ENCODE measurements at places on chromosomes 7 and 10. TPM values are rescaled to one million over a fixed set of nuclear protein-coding genes. Genes with fewer than 3 reads are reported as not detected.

The DGKB gene
- total RNA-seq: 0.65 TPM

DNA sequence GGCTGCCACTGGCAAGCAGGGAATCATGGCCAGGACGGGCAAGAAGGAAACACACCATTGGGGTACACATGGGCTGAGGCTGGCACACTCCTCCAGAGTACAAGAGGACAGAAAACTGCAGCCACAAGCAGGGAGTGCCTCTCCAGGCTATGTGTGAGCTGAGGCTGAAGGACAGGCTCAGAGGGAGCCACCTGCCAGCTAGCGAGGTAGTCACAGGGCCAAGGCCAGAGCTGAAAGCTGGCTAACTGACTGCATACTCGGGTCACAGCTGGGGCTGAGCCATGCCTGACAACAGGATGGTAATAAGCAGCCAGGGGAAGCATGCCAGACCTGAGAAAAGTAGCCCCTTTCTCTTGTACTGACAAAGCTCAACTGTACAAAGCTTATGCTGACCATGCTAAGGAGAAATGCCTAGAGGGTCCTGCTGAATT is 52.0 kb downstream of the KIF5B start:
- DNase-seq: peak; percentile 20

- DNase-seq: peak; percentile 50
Measured at GRCh38 chr10:52526251-52526823, 212.3 kb downstream of the DKK1 start.

DNA sequence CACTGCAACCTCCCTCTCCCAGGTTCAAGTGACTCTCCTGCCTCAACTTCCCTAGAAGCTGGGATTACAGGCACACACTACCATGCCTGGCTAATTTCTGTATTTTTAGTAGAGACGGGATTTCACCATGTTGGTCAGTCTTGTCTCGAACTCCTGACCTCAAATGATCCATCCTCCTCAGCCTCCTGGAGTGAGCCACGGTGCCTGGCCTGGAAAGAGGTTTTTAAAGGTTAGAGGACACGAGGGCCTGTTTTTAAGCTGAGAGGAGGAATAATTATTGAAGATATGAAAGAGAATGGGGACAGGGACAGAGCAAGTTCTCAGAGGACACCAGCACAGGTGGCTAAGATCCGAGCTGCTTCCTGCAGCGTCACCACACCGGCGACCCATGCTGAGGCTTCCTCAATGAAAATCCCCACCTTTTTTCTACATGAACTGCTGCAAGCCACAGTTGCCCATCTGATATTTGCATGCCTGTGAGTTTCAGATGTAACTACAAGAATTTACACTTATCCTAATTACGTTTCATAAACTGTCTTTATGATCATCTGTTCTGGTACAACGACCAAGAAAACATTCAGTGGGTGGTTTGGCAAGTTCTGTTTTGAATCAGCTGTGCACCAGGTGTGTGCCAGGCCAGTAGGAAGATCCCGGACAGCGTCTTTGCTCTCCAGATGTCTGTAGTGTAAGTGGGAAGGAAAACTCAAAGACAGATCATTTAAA is 76.0 kb downstream of the HIP1 start:
- DNase-seq: no peak

The OR6V1 gene
- not detected for total RNA-seq

The GRM8 gene
- total RNA-seq: not detected

The PDIA4 gene
- 191 TPM for total RNA-seq

GRCh38 chr10:80519936-80520650 is 17.6 kb upstream of the SH2D4B start:
- DNase-seq: no peak

DNA sequence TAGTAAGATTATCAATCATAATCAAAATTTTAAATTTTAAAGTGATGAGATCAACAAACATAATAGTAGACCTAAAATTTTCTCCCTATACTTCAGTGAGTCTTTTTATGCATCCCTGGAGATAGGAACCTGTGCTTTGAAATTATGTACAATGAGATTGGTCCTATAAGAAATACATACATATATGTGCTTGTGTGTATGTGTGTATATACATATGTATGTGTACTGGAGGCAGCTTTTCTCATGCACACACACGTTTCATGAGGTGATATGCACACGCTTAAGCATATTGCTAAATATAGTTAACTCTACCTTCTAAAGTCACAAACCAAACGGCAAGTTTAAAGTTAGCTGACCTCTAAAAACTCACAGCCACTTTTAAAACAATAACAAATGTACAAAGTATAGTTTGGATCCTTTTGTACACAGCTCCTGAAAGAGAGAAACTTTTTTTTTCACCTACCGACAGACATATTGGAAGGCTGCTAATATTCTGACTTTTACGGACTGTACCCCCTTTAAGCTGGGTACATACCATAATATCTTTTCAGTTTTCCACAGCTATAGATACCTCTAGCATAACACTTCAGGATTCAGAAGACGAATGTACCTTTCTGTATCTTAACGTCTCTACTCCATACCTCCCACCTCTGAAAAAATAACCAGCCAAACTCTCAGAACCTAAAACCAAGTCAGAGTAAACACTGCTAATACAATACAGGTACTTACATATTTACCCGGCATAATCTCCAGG is 3.3 kb downstream of the ITGB1 start:
- DNase-seq: no peak

Data from GM23248 (cell line).